Activated T-helper 1 cell treated with anti-CD3 and anti-CD28 coated beads, Interleukin-12 subunit alpha, Interleukin-12 subunit beta, Interleukin-2, Interleukin-4 antibody, amounts not matched to agents 30 ng/mL and 10 ng/mL and 1 ng/mL, durations not matched to agents 14 hours and 24 hours and 36 hours (primary cell): ENCODE measurements at places on chromosomes 13 and 19. TPM values are rescaled to one million over a fixed set of nuclear protein-coding genes. Genes with fewer than 3 reads are reported as not detected.

- H3K4me3 ChIP-seq, result no peak overlapping the region
- no peaks in the 10 kb centered on the region for H3K27me3 ChIP-seq
- DNase-seq, result no peak
- H3K4me1 ChIP-seq, result peaks cover 5% of the 10 kb centered on the region
- no peak overlapping the region for H3K27ac ChIP-seq
Measured at GRCh38 chr13:59356607-59357006, 807.1 kb downstream of the DIAPH3 start.

GRCh38 chr19:40576585-40577451 is at the start of gene SHKBP1:
SHKBP1 (plus strand) TSS chr19:40576873; CDS start chr19:40576900, 27 bp downstream.
- peak within 1 kb of the TSS; percentile 71 for H3K27ac ChIP-seq
- peak within 1 kb of the TSS; percentile 86 for H3K4me3 ChIP-seq
- H3K27me3 ChIP-seq, result no peaks in the 10 kb centered on the region

HCST gene
- total RNA-seq, result 58.5 and 62.2 TPM in 2 replicates

- H3K27ac ChIP-seq, result no peak overlapping the region
- no peak for DNase-seq
- H3K36me3 ChIP-seq, result no peaks in the 10 kb centered on the region
- H3K4me3 ChIP-seq, result no peak overlapping the region
- H3K27me3 ChIP-seq, result peaks cover 5% of the 10 kb centered on the region
- H3K4me1 ChIP-seq, result no peaks in the 10 kb centered on the region
Measured at GRCh38 chr19:13613447-13613846, 107.2 kb upstream of the CACNA1A start.

NCAN gene
- 0.20 TPM in 1 of 2 replicates, not detected in the other for total RNA-seq

CRTC1 gene
- 6.1 and 7.6 TPM in 2 replicates for total RNA-seq

DNA sequence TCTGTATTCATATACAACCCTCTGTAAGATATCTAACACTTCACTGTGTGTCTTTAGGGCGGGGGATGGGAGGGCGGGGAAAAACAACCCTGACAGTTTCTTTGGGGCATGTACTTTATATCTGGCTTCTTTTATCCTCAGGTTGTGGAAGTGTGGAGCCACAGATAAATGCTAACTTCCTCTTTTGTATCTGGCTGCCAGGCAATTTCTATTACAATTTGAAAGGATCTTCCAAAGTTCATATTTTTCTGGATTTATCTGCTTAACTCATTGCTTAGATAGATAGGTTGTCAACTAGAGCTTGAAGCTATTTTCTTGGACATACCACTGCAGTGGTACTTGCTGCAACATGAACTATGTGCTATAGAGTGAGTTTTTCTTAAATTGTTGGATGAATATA is 393.0 kb downstream of the LMO7 start:
- no peak for DNase-seq
- no peak overlapping the region for H3K4me3 ChIP-seq
- no peaks in the 10 kb centered on the region for H3K4me1 ChIP-seq
- H3K27ac ChIP-seq, result no peak overlapping the region

GRCh38 chr13:36370108-36370429 is 23.9 kb upstream of the SPART start:
- no peaks in the 10 kb centered on the region for H3K27me3 ChIP-seq
- no peak for DNase-seq
- H3K36me3 ChIP-seq, result no peaks in the 10 kb centered on the region
- H3K4me3 ChIP-seq, result no peak overlapping the region

SHD gene
- not detected in 2 replicates for total RNA-seq

DNA sequence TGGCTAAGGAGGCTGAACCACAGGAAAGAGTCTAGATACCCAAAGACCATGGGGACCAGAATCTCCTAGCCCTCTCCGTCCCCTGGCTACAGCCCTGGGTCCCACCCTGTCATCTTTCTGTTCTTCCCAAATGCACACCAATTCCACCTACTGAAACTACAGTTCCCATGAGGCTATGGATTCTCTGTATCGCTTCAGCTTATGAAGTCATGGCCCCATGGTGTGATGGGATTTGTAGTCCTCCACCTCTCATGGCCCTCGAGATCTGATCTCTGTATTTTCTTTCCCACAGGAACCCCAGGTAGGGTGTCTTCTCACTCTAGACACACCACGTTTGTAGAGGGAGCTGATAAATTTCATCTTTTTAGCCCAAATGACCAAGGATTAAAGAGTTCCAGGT is 11.8 kb downstream of the PTPRH start:
- no peak overlapping the region for H3K27ac ChIP-seq
- H3K4me3 ChIP-seq, result no peak overlapping the region
- no peak for DNase-seq
- peaks cover 8% of the 10 kb centered on the region for H3K27me3 ChIP-seq
- no peaks in the 10 kb centered on the region for H3K36me3 ChIP-seq
